ENCODE measurements at places on chromosomes 7 and 10.

DNA sequence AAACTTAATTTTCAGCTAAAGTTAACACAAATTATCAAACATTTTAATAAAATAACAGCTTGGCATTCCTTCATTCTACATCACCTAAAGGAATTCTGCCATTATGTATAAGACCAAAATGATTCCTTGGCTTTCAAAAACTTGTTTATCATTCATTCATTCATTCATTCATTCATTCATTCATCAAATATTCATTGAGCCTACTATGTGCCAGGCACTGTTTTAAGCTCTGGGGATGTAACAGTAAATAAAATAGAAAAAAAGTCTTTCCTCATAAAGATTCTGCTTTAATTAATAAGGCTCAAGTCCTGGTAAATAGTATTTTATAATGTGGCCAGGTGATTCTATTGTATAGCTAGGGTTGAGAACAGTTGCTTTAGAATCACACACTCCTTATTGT lies 127.9 kb downstream of the GPR85 start:
- no peak for DNase-seq

- no peak for DNase-seq
Measured at GRCh38 chr10:127755753-127756152, 18.8 kb downstream of the FOXI2 start.

GRCh38 chr10:80477813-80478212 lies 23.7 kb downstream of the TSPAN14 start:
- DNase-seq, result peak; percentile 98

DNA sequence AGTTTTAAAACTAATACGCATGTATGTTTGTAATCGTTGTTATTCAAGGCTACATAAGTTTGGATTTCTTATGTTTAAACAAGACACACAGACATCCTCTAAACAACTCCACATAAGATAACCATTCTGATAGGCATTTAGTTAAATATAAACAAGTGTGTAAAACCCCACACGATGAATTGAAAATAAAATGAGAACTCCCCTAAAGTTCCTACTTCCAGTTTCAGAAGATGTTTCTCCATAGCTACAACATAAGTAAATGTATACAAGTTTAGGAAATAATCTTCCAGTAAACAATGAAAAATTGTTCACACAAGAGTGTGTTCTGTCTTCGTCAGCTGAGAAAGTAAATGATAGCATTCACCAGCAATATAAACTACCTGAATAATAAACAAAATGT lies 246.8 kb downstream of the RNLS start:
- DNase-seq, result no peak

DNA sequence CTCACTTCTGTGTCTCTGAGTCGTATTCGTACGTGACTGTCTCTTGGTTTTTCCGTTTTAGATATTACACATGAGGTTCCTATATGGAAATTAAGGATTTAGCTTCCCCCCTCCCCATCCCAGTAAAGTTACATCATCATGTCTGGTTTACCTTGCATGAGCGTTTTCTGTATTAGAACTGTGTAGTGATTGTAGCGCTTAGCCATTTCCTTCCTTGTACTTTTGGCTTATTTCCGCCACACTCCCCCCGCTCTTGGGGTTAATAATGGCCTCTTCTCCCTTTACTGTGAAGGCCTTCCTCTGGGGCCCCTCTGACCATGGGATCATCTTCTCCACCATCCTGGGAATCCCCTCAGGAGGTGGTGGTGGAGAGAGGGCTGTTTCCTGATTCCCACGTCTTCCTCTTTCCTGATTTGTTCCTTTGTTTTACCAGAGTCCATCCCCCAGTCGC lies 27.2 kb upstream of the AP5Z1 start:
- no peak for DNase-seq

DNA sequence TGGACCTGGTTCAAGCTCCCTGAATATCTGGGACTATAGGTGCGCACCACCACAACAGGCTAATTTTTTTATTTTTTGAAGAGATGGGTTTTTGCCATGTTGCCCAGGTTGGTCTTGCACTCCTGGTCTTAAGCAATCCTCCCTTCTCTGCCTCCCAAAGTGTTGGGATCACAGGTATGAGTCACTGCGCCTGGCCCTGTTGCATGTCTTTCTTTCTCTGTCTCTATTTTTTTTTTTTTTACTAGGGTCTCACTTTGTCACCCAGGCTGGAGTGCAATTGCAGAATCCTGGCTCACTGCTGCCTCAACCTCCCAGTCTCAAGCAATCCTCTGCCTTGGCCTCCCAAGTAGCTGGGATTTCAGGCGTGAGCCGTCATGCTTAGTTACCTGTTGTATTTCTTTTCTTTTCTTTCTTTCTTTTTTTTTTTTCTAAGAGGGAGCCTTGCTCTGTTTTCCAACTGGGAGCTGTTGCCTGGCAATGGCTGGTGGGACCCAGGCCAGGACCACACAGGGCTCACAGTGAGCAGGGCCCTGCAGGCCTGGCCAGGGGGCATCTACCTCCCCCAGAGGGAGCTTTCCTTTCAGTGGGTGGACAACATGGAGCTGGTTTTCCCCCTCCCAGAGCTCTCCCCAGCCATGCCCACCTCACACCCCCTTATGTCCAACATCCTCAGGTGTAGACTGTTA lies 6.0 kb downstream of the MYL7 start:
- DNase-seq, result peak; percentile 60

GRCh38 chr10:15200626-15201025 lies 32.1 kb upstream of the NMT2 start:
- peak; percentile 78 for DNase-seq

DNA sequence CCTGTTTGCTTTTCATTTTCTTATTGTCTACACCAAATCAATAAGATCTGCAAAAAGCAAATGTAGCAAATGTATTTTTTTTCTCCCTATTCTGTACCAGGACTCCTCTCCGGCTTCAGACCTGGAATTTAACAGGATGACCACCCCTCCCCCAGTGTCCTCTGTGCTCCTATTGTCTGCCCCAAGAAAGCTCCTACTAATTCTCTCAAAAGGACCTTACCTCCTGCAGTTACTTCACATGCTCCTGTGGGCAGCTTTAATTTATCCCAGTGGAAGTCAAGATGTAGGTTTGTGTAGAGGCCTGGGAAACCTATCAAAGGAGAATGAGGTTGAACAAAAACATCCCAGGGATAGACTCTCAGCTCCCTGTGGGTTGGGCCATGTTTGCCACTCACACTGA lies 31.3 kb downstream of the PLXNA4 start:
- no peak for DNase-seq

DNA sequence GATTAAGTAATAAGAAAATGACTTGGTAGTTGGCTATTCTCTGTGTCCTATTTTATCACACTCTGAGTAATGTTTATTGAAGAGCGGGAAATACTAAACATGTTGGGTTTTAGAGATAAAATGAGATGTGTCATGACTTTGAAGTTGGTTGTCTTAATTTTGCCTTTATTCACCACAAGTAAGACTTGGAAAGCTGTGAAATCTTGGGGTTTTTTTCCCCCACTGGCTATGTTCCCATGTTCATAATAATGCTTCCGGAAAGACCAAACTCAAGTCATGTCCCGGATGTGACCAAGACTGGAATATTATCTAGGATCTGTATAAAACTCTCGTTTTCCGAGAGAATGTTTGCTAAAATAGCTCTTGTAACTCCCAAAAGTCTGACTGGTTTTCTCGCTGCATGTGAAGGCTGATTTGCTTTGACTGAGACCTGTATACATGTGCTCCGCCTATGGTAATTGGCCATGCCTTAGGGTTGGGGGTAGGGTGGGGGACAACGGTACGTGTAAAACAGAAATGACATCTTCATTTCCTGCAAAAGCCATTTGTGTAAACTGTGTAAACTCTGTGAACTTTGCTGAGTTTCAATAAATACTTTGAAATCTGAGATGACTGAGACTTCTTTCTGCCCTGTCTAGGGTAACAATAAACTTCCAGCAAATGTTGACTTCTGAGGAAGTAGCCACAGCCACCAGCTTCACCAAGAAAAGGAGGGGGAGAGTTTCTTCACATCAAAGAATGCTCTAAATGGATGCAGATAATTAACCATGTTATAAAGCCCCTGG lies 169.6 kb downstream of the ZNF365 start:
- no peak for DNase-seq

- DNase-seq, result peak; percentile 2
Measured at GRCh38 chr10:117312430-117312829, 62.8 kb downstream of the PDZD8 start.

GRCh38 chr7:156669035-156669828 lies 28.7 kb downstream of the RNF32 start:
- DNase-seq, result no peak

- DNase-seq, result no peak
Measured at GRCh38 chr7:18548534-18548933, 53.0 kb downstream of the HDAC9 start.

DNA sequence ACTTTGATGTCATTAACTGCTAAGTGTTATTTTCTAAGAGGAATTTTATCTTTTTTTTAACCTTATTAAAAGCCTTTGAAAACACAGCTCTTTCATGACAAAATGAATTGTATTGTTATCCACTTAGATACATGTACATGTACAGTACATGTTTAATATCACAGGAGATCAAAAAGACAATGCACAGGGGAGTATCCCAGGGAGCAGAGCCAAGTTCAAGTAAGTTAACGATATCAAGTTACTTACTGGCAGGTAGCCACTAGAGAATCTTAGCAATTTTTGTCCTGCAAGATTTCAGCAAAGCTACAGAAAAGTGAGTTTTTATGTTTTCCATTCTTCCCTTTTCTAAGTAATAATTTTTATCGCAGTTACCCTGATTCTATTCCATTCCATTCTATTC lies 33.9 kb upstream of the ARL4A start:
- DNase-seq, result peak; percentile 44

DNA sequence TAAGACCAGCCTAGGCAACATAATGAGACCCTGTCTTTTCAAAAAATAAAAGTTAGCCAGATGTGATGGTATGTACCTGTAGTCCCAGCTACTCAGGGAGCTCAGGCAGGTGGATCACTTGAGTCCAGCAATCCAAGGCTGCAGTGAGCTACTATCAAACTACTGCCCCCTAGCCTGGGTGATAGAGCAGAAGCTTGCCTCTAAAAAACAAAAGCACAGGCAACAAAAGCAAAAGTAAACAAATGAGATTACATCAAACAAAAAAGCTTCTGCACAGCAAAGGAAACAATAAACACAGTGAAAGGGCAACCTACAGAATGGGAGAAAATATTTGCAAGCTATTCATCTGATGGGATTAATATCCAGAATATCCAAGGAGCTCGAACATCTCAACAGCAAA lies 65.4 kb downstream of the FANK1 start:
- DNase-seq, result no peak

DNA sequence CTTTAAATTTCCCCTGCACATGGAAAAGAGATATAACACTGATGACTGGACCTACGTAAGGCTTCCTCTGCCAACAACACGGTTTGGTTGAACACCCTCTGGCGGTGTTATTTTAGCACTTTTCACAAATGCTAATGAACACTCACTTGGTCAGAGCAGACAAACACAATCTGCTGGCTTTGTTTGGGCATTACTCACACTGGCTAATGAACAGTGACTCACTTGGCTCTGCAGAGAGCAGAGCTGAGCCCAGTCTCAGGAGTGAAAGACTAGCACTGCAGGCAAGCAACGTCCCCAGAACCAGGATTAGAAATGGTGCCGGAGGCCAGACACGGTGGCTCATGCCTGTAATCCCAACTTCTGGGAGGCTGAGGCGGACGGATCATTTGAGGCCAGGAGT lies 430.8 kb downstream of the PLXNA4 start:
- DNase-seq, result peak; percentile 96

- no peak for DNase-seq
Measured at GRCh38 chr7:94897541-94897940, 9.9 kb upstream of the PPP1R9A start.

- DNase-seq, result no peak
Measured at GRCh38 chr7:98617051-98617959, at the start of gene NPTX2. Gene NPTX2, plus strand, starts transcription at chr7:98617285. Its CDS starts 177 bp downstream, at chr7:98617462.

- peak; percentile 85 for DNase-seq
Measured at GRCh38 chr7:50714857-50715256, 67.8 kb downstream of the GRB10 start.

- no peak for DNase-seq
Measured at GRCh38 chr7:55063061-55063460, 44.2 kb downstream of the EGFR start.

DNA sequence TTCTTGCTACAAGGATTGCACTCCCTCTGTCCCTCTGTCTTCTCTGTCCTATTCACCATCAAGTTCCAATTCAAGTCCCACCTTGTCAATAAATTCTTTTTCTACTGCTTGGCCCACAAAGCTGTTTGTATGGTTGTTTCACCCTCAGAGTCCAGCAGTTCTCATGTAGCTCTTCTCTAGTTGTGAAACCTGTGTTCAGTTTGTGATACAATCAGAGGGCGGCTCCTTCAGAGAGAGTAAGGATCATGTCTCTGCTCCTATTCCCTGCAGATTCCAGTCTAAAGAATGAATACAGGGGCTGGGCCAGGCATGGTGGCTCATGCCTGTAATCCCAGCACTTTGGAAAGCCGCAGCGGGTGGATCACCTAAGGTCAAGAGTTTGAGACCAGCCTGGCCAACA lies 126.6 kb upstream of the BET1 start:
- no peak for DNase-seq

- DNase-seq, result no peak
Measured at GRCh38 chr7:2495418-2496299, 19.5 kb upstream of the GRIFIN start.

- peak; percentile 76 for DNase-seq
Measured at GRCh38 chr10:51171946-51172345, 97.7 kb downstream of the PRKG1 start.

GRCh38 chr7:24477398-24478136 lies 95.7 kb upstream of the PALS2 start:
- peak; percentile 43 for DNase-seq

DNA sequence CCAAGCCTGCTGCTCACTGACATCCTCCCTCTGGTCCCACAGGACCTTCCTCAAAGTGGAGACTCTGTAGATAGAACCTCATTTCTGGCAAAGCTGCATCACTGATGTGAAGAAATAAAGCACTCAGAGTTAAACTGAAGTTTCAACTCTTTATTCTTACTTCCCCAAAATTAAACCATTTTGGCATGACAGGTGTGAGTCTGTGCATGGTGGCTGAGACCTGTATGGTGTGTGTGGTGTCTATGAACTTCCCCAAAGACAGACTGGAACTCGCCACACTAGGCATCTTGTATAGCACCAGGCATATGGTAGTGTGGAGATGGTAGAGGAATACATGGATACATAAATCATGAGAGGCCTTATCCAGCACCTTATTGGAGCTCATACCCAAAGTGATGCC lies 6.6 kb upstream of the WDFY4 start:
- no peak for DNase-seq

GRCh38 chr10:89645742-89646172 lies 715 bp upstream of the PANK1 start:
- DNase-seq, result no peak
